Activated naive CD8-positive, alpha-beta T cell treated with anti-CD3 and anti-CD28 coated beads, Interleukin-2, amount 50 U/mL, for 16 hours (primary cell): ENCODE measurements at places on chromosomes 11 and 22.
A peak's percentile ranks its signal among the peaks of the same experiment; 100 is the strongest.

GRCh38 chr11:109197656-109198055 lies 224.3 kb upstream of the C11orf87 start:
- no peak for DNase-seq

GRCh38 chr22:49391436-49391835 lies 436.2 kb downstream of the BRD1 start:
- no peak for DNase-seq

DNA sequence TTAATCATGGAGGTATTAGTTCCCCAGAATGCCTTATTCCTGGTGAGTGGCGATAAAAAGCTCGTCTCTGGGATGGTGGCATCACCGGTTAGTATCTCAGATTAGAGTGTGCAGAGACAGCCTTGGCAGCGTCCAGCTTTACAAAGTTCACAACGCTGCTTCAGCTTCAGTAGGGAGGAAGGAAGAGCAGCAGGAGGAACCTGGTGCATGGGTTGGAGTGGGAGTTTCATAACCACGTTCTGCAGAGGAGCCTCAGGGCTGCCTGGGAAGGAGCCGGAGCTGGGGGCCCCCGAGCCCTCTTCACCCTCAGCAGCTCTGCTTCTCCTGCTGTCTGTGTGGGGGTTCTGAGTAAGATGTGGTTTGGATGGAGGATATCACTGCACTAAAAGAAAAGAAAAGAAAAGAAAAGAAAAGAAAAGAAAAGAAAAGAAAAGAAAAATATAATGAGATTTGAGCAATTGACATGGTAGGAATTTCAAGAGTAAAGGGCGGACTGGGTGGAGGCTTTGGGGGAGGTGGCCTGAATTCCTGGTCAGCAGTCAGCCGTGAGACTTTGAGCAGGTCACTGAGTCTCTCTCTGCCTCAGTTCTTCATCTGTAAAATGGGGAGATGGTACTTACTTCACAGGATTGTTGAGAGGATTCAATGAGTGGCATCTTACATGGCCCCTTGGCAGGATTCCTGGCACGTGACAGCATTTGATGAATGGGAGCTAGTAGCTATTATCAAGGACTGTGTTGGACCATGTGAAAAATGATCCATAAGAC lies 6.5 kb downstream of the ASPHD2 start:
- DNase-seq: no peak

- DNase-seq: no peak
Measured at GRCh38 chr11:68839911-68840641, 1.6 kb downstream of the CPT1A start.

- no peak for DNase-seq
Measured at GRCh38 chr11:35525501-35526175, at the start of gene PAMR1. Gene PAMR1, minus strand, starts transcription at chr11:35525616. Its CDS starts 31 bp downstream, at chr11:35525585.

GRCh38 chr11:122851366-122851966 lies 13.2 kb downstream of the CRTAM start:
- DNase-seq: no peak

DNA sequence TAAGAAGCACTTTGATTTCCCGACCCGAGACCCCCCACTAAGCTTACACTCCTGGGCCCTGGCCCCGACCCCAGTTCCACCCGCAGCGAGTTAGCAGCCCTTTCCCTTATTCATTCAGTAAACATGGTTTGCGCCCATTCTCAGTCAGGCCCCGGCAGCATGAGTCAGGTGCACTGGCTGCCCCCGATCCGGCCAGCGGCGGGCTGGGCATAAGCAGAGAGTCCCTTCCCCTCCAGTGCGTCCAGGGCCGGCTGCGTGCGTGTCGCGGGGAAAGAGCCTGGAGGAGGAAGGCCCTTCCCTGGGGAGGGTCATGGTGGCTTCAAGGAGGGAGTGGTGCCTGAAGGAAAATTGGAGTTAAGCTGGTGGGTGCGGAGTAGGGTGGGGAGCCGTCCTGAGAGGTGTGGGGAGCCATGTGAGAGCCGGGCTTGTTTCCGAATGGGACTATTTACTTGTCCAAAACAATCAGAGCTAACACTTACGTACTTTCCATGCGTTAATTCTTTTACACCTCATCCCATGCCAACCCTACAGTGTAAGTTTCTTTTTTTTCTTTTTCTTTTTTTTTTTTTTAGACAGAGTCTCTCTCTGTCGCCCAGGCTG lies 657 bp downstream of the IGHMBP2 start:
- DNase-seq: no peak

DNA sequence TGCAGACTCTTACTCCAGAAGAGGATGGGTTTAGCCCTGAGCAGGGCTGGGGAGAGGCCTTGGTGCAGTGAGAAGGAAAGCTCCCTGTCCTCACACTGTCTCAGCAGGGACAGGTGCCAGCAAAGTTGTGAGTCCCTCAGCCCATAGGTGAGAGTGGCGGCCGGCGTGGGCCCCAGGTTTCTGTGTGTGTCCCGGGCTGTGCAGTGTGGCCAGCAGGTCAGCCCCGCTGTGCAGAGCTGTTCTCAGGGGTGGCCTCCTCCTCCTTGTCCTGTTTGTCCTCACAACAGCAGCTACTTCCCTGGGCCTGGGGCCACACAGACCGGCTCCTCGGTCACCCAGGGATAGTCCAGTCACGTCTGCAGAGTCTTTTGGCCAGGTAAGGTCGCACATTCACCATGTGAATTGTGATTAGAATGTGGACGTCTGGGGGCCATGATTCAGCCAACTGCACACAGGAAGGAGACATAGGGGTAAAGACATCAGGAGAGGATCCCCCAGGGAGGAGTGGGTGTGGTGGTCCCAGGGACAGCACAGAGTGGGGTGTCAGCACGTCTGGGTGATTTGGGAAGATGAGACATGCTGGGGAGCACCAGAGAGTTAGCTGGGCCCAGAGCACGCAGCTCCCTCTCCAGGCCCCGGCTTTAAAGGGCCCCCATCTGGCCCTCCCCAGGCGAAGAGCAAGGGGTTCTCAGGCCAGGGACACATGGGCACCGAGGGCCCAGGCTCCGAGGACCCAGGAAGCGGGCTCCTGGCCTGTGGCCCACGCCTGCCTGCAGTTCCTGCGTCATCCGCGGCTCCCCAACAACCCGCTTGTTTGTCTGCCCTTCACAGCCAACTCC lies 81.6 kb downstream of the MYEOV start:
- no peak for DNase-seq

GRCh38 chr22:45413368-45414211 lies at the start of the genes RIBC2 and SMC1B:
Gene RIBC2, plus strand, starts transcription at chr22:45413693. Its CDS starts 194 bp downstream, at chr22:45413887.
Gene SMC1B, minus strand, starts transcription at chr22:45413599. Its CDS starts 32 bp downstream, at chr22:45413567.
- DNase-seq: peak; percentile 67

- no peak for DNase-seq
Measured at GRCh38 chr11:26134481-26135355, 197.2 kb upstream of the ANO3 start.

DNA sequence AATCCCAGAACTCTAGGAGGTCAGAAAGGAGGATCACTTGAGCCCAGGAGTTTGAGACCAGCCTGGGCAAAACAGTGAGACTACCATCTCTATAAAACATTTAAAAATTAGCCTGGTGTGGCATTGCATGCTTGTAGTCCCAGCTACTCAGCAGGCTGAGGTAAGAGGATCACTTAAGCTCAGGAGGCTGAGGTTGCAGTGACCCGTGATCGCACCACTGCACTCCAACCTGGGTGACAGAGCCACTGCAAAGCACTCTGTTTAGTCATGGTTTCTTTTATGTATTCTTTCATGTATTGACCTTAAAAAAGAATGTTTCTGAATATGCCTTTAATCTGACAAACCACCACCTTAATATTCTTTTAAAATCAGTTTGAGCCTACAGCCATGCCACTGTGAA lies 52.2 kb downstream of the BIRC2 start:
- DNase-seq: no peak

DNA sequence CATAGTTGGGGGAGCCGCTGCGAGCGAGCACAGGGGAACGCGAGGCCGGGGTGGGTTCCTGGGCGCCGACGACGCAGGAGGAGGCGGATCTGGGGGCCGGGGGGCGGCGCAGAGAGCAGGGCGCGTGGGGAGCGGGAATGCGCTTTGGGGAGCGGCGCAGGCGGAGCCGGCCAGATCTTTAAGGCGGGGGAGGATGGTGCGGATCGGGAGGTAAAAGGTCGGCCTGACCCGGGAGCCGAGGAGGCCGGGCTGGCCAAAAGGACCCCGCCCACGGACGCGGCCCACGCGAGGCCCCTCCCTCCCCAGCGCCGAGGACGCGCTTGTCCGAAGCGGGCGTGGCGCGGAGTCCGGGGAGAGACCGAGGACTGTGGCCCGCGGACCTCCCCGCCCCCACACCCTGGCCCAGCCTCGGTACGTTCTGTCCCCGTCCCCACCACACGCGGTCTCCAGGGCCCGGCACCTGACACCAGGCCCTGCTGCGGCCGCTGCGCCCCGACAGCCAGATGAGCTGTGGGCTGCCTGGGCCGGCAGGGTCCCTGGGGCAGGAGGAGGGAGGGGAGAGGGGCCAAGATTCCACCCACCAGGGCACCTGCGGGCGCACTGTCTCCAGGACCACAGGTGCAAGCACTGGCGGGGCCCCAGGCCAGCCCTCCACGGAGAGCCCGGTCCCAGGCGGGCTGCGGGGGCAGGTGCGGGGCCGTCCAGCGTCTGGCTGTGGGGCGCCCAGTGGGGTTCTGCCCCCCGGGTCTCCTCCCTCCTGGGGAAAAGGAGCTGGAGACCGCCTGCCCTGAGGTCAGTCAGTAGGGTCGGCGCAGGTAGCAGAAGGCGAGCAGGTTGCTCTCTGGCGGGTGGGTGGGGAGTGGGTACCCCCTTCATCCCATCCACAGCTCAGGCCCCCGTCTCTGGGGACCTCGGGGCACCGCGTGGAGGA lies 10.9 kb downstream of the PIM3 start:
- DNase-seq: peak; percentile 56

GRCh38 chr11:8829556-8829955 lies 81.4 kb upstream of the AKIP1 start:
- DNase-seq: no peak

GRCh38 chr22:48894804-48895250 lies 932.8 kb downstream of the BRD1 start:
- no peak for DNase-seq

DNA sequence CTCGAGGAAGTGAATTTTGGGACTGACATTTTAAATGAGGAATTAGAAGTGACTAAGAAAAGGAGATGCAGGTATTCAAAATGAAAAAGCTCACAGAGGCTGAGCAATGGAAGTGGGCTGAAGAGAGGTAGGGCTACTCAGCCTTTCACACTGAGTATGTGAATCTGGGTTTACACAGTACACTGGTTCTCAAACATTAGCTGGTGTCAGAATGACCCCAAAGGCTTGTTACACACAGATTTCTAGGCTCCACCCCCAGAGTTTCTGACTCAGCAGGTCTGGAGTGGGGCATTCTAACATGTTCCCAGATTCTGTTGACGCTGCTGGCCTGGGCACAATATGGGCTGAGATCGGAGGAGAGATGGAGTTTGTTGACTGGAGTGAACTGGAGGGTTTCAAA lies 32.8 kb downstream of the CADM1 start:
- no peak for DNase-seq

- DNase-seq: no peak
Measured at GRCh38 chr11:72869831-72870230, 55.6 kb downstream of the ATG16L2 start.

GRCh38 chr11:58047818-58048217 lies 17.1 kb downstream of the OR6Q1 start:
- DNase-seq: no peak

- no peak for DNase-seq
Measured at GRCh38 chr11:70650075-70650909, 252.0 kb downstream of the CTTN start.

DNA sequence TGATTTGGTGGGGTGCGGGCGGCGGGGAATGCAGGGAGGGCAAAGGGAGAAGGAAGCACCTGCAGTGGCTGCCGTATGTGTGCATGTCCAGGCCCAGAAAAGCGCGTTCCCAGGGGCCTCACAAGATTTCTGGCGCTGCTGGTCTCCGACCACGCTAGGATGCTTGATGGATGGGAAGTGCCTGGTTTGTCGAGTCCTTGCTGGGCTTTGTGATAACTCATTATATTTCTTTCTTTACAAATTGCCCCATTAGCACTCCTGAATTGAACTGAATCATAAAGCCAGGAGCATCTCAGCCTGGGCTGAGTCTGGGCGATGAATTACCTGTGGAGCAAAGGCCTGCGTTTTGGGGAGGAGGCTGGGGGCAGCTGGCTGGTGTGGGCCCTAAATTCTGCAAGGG lies 69.2 kb upstream of the LMO1 start:
- DNase-seq: no peak

DNA sequence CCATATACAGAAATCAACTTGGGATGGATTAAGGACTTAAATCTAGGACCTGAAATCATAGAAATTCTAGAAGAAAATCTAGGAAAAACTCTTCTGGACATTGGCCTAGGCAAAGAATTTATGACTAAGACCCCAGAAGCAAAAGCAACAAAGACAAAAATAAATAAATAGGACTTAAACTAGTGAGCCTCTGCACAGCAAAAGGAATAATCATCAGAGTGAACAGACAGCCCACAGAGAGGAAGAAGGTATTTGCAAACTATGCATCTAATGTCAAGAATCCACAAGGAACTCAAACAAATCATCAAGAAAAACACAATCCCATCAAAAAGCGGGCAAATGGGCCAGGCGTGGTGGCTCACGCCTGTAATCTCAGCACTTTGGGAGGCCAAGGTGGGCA lies 32.4 kb downstream of the TTC28 start:
- DNase-seq: no peak

DNA sequence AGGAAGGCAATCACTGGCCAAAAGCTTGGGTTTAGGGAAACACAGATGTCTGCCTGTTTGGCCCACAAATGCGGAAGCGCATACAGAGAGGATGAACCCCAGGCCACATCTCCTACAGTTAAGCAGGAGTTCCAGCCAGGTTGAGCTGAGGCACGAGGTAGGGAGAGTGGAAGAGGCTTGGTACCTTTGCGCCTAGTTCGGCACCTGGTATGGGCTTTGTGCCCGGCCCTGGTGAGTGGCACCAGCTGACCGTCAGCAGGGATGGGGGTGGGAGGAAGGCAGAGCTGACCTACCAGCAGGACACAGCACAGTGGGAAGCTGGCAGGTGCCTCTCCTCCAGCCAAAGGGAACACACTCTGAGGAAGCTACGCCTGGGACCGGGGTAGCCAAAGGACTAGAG lies 57.6 kb downstream of the KCNC1 start:
- no peak for DNase-seq

DNA sequence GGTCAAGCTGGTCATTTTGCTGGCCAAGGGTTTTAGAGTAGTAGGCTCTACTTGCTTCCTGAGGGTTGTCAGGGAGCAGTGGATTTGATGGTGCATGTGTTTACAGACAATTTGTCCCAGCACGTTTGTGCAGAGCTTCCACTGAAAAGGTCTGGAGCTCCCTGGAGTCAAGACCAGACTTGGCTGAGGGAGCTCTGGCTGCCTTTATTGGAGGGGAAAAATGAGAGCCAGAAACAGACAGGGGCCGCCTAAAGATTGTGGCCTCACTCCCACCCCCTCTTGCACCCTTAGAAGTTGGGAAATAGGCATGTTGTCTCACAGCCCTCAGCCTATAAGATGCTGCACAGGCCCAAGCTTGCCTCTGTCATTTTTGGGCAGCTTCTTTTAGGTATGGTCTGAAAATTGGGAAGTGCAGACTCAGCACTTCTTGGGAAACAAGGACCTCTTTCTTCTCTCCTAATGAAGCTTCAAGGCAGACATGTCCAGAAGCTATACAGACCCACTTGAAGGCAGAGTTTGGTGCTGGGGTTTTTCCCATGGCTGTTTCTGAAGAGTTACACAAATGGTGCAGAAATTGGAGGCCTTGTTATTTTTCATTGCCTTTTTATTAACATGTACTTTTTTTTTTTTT lies 55.1 kb downstream of the AMOTL1 start:
- no peak for DNase-seq
